ENCODE measurements at places on chromosomes 16 and 17.
A peak's percentile ranks its signal among the peaks of the same experiment; 100 is the strongest.

- DNase-seq: no peak
Measured at GRCh38 chr17:41020336-41020735, 6.7 kb downstream of the KRTAP1-5 start.

- no peak for DNase-seq
Measured at GRCh38 chr16:66703406-66704215, 7.1 kb upstream of the CMTM4 start.

- DNase-seq: no peak
Measured at GRCh38 chr16:75241955-75242354, 9.5 kb downstream of the BCAR1 start.

GRCh38 chr17:49407981-49408501 is 6.6 kb downstream of the PHB1 start:
- peak; percentile 90 for DNase-seq

Data from glutamatergic neuron (in vitro differentiated cells).